ENCODE measurements at places on chromosomes 11 and 22. TPM values are rescaled to one million over a fixed set of nuclear protein-coding genes. Genes with fewer than 3 reads are reported as not detected.
A peak's percentile ranks its signal among the peaks of the same experiment; 100 is the strongest.

DNA sequence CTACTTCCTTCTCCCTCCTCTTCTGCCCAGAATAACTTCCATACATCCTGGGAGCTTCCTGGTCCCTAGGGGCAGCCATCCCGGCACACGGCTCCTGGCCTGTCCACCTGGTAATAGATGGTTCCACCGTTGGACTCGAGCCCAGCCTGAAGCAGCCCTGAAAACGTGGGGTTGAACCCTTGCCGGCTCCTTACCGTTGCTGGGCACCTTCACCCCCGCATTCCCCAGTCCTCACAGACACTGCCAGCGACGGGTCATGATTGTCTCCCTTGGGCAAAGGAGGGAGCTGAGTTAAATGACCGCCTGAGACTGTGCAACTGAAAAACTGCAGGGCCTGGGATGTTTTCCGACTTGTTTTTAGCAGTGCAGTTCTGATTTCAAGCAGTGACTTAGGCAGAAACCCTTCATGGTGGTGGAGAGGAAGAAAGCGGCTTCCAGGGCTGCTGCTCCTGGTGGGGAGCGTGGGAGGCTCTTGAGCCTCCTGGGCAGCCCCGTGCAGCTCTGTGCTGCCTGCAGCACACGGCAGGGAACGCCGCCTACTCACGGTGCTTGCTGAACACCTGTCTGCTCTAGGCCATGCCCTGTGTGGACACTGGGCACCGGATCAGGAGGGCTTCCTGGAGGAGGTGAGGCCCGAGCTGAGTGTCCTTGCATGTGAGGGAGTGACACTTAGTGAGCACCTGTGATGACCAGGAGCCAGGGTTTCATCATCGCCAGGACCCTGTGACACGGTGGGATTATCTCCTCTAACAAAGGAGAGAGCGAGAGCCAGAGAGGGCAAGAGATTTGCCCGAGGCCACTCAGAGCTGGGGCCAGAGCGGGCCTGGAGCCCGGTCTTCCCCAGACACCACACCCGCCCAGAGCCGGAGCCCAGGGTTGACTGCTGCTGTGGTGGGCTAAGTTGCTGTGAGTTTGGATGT lies 77.4 kb downstream of the FBLN1 start:
- H3K36me3 ChIP-seq = no peaks in the 10 kb centered on the region
- no peak overlapping the region for H3K4me3 ChIP-seq
- no peaks in the 10 kb centered on the region for H3K4me1 ChIP-seq

Gene FAT3
- 0.20 TPM for total RNA-seq

- H3K4me1 ChIP-seq = peaks cover 7% of the 10 kb centered on the region
- no peaks in the 10 kb centered on the region for H3K36me3 ChIP-seq
- H3K4me3 ChIP-seq = no peak overlapping the region
- no peak overlapping the region for H3K27ac ChIP-seq
- no peak for DNase-seq
Observed at GRCh38 chr11:123546515-123546914, 107.9 kb downstream of the SCN3B start.

DNA sequence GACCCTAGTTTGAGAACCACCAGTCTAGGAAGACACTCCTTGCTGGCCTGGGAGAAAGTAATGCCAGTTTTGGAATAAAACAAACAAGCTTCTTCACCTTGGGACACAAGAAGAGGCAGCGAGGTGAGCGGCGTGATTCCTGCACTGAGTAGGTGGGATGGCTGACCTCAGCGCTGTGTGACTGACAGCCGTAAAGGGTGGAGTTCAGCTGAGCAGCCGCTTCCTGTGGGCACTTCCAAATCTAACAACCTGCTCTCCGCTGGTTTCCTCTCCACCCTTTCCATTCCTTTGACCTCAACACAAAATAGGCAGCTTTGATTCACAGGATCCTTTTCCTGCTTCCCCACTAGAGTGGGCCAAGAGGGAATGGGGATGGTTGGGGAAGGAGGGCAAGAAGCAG lies 45.8 kb downstream of the PC start:
- no peak overlapping the region for H3K4me3 ChIP-seq
- no peak for DNase-seq
- H3K36me3 ChIP-seq = no peaks in the 10 kb centered on the region
- no peak overlapping the region for H3K27ac ChIP-seq
- H3K27me3 ChIP-seq = no peaks in the 10 kb centered on the region

Gene OR5M3
- total RNA-seq = not detected

Gene GLB1L2
- total RNA-seq = 30.2 TPM

DNA sequence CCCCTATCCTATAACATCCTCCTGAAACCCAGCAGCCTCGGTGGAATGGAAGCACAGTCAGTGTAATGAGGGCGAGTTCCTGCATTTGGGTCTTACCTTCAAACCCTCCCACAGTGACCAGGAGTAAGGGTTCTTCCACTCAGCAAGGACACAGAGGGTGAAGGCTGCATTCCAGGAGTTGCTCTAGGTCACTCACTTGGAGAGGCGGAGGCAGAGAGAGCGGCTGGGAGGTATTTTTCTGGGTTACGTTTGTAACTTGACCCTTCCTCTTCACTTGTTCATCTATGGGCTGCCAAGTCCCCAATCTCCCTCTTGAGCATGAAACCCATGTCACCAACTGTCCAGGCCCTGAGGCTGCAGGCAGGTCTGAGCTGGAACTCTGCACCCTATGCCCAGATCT lies 36.8 kb upstream of the SHISAL1 start:
- H3K36me3 ChIP-seq = no peaks in the 10 kb centered on the region
- no peak overlapping the region for H3K4me3 ChIP-seq
- H3K27me3 ChIP-seq = no peaks in the 10 kb centered on the region

GRCh38 chr22:47616396-47617020 lies 854.1 kb downstream of the TBC1D22A start:
- H3K27ac ChIP-seq = no peak overlapping the region
- no peak for DNase-seq
- no peaks in the 10 kb centered on the region for H3K36me3 ChIP-seq
- H3K4me3 ChIP-seq = no peak overlapping the region

DNA sequence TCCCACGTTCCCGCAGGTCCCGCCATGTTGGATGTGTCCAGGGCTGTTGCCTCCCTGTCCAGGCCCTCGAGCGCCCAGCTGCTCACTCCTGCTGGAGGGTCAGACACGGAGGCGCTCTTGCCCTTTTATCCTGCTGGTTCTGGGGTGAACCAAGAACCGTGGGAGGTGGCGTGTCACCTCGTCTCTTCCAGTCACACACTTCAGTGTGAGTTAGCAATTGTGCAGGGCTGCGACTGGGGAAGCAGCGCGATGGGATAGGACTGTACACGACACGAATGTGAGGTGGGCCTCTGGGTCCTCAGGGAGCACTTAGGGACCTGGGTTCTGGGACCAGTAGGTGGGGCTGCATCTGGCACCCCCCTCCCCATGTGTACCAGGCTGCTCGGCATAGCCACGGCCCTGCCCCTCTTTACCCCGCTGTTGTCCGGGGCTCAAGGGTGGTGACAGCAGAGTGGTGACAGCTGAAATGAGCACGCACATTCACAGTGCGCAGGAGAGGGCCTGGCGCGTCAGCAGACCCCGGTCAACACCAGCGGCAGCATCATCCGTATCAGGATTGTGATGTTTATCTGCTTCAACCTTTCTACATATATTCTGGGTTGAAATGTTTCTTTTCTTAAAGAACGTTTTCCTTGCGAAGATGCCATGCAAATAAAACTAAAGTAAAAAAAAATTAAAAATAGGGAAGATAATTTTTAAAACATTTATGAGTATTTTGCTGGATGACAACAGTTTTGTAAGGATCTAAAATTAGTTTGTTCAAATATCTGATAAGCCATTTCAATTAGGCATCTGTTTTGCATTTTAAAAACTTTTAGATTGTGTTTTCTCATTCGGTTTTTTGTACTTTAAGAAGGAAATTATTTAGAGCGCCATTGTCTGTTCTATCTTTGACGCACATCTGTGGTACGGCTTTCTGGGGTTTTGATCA lies 210.7 kb downstream of the TBC1D22A start:
- no peak for DNase-seq
- no peaks in the 10 kb centered on the region for H3K27me3 ChIP-seq
- H3K4me3 ChIP-seq = no peak overlapping the region
- peaks cover 39% of the 10 kb centered on the region for H3K4me1 ChIP-seq
- H3K36me3 ChIP-seq = no peaks in the 10 kb centered on the region
- H3K27ac ChIP-seq = peak overlapping the region; percentile 78

GRCh38 chr11:88036701-88037100 lies 138.5 kb downstream of the RAB38 start:
- H3K4me3 ChIP-seq = no peak overlapping the region
- H3K36me3 ChIP-seq = no peaks in the 10 kb centered on the region
- H3K4me1 ChIP-seq = no peaks in the 10 kb centered on the region

Gene PPME1
- total RNA-seq = 32.3 TPM

Gene ZNF215
- 1.7 TPM for total RNA-seq

DNA sequence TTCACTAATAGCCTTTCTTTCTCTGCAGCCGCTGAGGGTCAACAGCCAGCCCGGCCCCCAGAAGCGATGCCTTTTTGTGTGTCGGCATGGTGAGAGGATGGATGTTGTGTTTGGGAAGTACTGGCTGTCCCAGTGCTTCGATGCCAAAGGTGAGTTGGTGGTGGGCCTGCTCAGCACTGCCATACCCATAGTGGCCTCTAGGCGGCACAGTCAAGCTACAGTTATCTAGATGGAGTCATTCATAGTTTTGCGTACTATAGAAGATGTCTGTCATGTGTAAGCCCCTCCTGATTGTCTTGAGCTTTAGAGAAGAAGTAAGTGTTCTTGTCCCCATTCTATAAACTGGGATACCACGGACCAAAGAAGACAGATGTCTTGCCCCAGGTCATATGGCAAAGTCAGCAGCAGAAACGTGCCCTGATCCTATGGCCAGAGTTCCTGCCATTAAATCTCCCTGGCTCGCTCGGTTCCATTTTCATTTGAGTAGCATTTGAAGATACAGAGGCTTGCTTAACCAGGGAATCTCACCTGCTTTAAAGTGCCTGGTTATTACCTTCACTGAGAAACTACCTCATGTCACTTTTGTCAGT lies 42.1 kb upstream of the CRTAM start:
- DNase-seq = peak; percentile 66
- no peaks in the 10 kb centered on the region for H3K4me1 ChIP-seq
- H3K27ac ChIP-seq = no peak overlapping the region
- H3K36me3 ChIP-seq = no peaks in the 10 kb centered on the region
- no peaks in the 10 kb centered on the region for H3K27me3 ChIP-seq
- H3K4me3 ChIP-seq = no peak overlapping the region

- H3K27ac ChIP-seq = no peak overlapping the region
- no peak overlapping the region for H3K4me3 ChIP-seq
- no peak for DNase-seq
Observed at GRCh38 chr11:114857281-114857680, 179.0 kb downstream of the NXPE2 start.
